Ascending aorta (tissue), 2 donors: ENCODE measurements at places on chromosomes 11 and 22. TPM values are rescaled to one million over a fixed set of nuclear protein-coding genes. Genes with fewer than 3 reads are reported as not detected.
A peak's percentile ranks its signal among the peaks of the same experiment; 100 is the strongest.

DNA sequence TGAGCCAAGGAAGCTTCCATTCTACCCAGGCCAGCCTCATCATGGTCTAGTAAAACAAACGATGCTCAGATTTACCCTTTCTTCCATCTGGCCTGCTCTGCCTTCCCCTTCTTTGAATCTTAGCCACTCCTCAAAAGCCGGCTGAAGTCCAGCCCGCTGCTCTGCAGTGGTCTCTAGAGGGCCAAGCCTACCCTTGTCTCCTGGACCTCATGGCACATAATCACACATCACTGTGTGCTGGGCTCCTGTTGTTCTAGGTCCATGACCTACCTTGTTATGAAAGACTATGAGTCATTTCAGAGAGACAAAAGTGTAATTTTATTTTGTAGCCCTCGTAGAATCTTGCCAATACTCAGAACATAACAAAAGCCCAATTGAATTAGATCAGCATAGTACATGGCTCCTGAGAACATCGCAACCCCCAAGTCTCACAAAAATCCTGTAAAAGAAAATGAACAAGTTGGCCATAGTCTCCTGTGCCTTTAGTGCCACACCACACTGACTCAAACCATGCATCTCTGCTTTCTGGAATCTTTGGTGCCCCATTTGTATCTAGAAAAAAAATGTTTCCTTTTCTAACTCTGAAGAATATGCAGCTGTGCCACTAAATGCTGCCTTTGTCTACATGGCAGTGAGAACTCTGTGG is 192.7 kb downstream of the OPCML start:
- H3K4me3 ChIP-seq: no peak overlapping the region
- H3K27me3 ChIP-seq: no peaks in the 10 kb centered on the region
- no peak overlapping the region for H3K27ac ChIP-seq
- no peaks in the 10 kb centered on the region for H3K4me1 ChIP-seq
- H3K36me3 ChIP-seq: no peaks in the 10 kb centered on the region

GRCh38 chr22:26751217-26751616 is 93.8 kb downstream of the MIAT start:
- no peak overlapping the region for H3K27ac ChIP-seq
- no peaks in the 10 kb centered on the region for H3K36me3 ChIP-seq
- H3K4me3 ChIP-seq: no peak overlapping the region
- peak; percentile 34 for DNase-seq
- no peaks in the 10 kb centered on the region for H3K27me3 ChIP-seq

GRCh38 chr22:24510637-24511625 is 15.8 kb downstream of the UPB1 start:
- H3K27me3 ChIP-seq: no peaks in the 10 kb centered on the region
- no peak for DNase-seq
- no peak overlapping the region for H3K27ac ChIP-seq
- H3K4me1 ChIP-seq: no peaks in the 10 kb centered on the region
- no peaks in the 10 kb centered on the region for H3K36me3 ChIP-seq

DNA sequence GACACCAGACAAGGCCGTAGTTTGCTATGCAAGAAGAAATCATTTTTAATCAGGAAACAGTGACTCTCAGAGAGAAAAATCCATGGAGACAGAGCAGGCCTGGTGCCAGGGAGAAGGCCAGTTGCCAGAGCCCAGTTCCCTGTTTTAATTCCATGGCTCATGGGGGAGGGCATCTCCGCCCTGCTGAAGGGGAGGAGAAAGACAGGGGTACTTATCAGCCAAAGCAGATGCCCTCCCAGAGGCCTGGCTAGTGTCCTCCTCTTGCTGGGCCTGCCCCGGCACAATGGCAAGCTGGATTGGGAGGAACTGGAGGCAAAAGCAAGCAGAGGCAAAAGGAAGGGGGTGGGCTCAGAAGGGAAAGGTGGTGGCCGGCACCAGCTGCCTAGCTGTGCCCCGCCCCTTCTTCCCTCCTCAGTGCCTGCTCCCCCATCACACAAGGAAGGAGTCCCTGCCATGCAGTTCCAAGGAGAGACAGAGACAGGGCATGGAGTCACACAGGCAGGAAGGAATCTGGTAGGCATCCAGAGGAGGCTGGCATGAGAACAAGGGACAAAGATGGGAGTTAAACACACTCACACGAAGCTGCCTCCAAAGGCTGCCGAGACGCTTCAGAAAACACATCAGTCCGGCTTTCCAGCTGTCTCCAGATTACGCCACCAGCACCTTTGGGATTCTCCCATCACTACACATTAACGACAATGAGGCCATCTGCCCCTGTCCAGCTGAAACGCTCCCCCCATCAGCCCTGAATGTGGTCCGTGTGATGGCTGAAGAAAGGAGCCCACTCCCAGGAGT is 591.8 kb downstream of the BUD13 start:
- H3K4me1 ChIP-seq: no peaks in the 10 kb centered on the region
- H3K36me3 ChIP-seq: no peaks in the 10 kb centered on the region
- H3K27ac ChIP-seq: no peak overlapping the region
- H3K4me3 ChIP-seq: no peak overlapping the region

DNA sequence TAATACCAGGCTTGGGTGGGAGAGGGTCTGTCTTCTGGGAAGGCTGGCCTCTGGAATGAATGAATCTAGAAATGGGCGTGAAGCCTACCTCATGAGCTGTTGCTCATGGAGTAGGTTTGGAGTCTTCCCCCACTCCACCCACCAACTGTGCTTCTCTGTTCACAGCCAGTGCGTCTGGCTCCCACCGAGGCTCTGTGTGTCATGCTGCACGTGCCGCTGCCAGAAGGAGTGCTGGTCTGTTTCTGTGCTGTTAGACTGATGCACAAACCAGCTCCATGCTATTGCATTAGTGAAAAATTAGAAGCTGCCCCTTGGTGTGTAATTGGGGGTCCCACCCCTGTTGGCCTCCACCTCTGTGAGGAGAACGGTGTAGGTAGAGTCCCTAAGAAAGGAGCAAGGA is 132.3 kb upstream of the PARVA start:
- no peak overlapping the region for H3K4me3 ChIP-seq
- H3K4me1 ChIP-seq: peaks cover 81% of the 10 kb centered on the region
- no peak for DNase-seq
- H3K36me3 ChIP-seq: peaks cover 89% of the 10 kb centered on the region

DNA sequence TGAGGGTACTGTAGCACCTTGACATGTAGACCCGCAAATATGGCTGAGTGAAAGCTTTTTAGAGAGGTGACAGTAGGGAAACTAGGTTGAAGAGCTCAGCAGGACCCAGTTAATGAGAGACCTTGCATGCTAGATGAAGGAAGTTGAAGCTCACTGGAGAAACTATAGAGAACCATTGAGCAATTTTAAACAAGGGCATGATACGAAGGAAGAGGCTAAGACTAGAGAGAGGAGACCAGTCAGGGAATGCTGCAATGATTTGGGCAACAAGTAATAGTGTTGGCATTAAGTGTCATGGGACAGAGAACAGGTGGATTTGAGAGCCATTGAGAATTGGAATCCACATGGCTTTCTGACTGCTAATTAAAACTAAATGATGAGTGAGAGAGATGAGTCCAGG is 4.1 kb downstream of the OLFML1 start:
- no peak overlapping the region for H3K4me3 ChIP-seq
- peaks cover 2% of the 10 kb centered on the region for H3K4me1 ChIP-seq
- H3K36me3 ChIP-seq: no peaks in the 10 kb centered on the region
- no peak overlapping the region for H3K27ac ChIP-seq
- DNase-seq: no peak
- no peaks in the 10 kb centered on the region for H3K27me3 ChIP-seq

GRCh38 chr11:57662893-57663292 is 5.0 kb upstream of the ZDHHC5 start:
- no peaks in the 10 kb centered on the region for H3K4me1 ChIP-seq
- no peak for DNase-seq
- peaks cover 28% of the 10 kb centered on the region for H3K36me3 ChIP-seq
- no peaks in the 10 kb centered on the region for H3K27me3 ChIP-seq
- H3K4me3 ChIP-seq: no peak overlapping the region
- no peak overlapping the region for H3K27ac ChIP-seq

DNA sequence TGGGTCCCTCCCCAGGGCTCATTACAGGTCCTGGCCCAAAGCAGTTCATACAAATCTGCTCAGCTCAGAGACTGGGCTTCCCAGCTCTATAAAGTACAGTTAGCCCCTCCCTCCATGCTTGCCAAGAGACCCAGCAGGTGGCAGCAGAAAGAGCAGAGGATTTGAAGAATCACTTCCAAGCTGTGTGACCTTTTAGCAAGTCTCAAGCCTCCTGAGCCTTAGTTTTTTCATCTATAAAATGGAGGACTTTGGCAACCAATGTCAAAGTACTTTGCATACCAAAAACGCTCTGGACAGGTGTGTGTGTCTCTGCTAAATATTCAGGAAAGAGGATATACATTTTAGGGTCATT is 26.6 kb downstream of the RELT start:
- DNase-seq: no peak
- H3K27ac ChIP-seq: no peak overlapping the region
- no peak overlapping the region for H3K4me3 ChIP-seq
- H3K36me3 ChIP-seq: peaks cover 6% of the 10 kb centered on the region

GRCh38 chr11:2103668-2104523 is 35.3 kb downstream of the IGF2 start:
- H3K4me3 ChIP-seq: no peak overlapping the region
- DNase-seq: no peak
- H3K36me3 ChIP-seq: no peaks in the 10 kb centered on the region

- H3K27ac ChIP-seq: peak overlapping the region; percentile 86
- no peaks in the 10 kb centered on the region for H3K27me3 ChIP-seq
- H3K4me1 ChIP-seq: peaks cover 35% of the 10 kb centered on the region
- H3K4me3 ChIP-seq: no peak overlapping the region
- DNase-seq: no peak
These were observed 7.7 kb upstream of the MN1 start for GRCh38 chr22:27809226-27809603.

DNA sequence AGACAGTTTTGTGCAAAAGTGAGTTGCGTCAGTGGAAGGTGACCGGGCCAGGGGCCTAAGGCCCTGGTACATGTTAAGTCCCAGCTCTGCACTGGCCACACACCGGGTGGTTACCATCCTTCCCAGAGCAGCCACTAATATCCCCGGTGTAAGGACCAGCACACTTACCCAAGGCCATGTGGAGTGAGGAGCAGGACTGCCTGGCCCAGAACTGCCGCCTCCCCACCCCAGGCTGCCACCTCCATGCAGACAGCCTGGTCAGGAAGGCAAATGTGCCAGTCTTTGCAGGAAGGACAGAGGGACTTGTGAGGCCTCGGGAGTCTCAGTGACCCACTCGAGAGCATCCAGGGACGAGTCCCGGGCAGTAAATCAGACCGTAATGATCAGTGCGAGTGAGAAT is 102.9 kb downstream of the MORC2 start:
- H3K4me1 ChIP-seq: no peaks in the 10 kb centered on the region
- H3K27ac ChIP-seq: no peak overlapping the region
- DNase-seq: peak; percentile 8
- H3K27me3 ChIP-seq: no peaks in the 10 kb centered on the region
- H3K36me3 ChIP-seq: no peaks in the 10 kb centered on the region

DNA sequence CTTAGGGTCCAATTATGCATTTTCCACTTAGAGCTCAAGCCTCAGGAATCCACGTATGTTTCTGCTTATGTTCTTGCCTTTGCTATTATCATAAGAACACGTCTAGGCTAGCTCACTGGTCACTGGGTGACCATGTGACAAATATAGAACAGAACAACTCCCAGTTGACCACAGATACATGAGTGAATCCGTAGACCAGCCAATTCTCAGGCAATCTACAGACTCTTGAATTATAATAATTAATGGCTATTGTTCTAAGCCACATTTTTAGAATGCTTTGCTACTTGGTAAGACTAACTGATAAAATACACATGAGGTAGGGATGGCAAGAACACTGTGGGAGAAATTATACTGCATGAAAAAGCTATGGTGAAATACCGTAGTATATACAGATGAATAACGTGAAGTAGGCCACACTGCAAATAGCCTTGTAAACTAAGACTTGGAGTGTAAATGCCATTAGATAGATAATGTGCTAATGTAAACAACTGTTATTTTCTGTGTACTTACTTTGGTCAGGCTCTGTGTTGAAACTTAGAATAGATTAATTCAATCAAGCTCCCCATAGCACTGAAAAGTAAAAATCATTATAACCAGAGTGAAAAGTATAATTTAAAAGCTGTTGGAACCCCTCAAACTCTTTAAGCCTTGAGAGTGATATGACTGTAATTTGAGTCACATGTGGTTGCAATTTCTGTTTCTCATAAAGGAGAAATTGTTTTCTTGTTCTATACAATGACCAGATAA is 366.2 kb upstream of the CCDC179 start:
- no peak overlapping the region for H3K27ac ChIP-seq
- no peak overlapping the region for H3K4me3 ChIP-seq
- H3K27me3 ChIP-seq: no peaks in the 10 kb centered on the region
- H3K4me1 ChIP-seq: no peaks in the 10 kb centered on the region

- no peak overlapping the region for H3K4me3 ChIP-seq
- no peak overlapping the region for H3K27ac ChIP-seq
- H3K36me3 ChIP-seq: no peaks in the 10 kb centered on the region
- no peaks in the 10 kb centered on the region for H3K4me1 ChIP-seq
- DNase-seq: no peak
These were observed 14.9 kb upstream of the MUC2 start for GRCh38 chr11:1059759-1060158.

DNA sequence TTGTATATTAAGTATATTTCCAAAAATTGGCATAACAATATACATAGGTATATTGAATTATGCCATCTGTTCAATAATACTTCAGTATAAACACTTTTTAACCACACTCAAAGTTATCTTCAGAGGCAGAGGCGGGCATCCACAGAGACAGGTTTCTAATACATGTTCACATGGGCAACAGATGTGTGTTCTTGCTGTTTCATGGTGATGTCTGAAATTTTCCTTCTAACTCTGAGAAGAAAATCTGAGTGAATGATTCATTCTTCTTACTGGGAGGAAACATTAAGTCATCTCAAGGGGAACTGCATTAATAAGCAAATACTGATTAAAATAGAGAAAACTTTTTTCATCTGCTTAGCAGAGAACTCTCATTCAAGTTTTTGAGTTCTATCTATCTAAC is 1074.5 kb downstream of the LRRC4C start:
- no peaks in the 10 kb centered on the region for H3K27me3 ChIP-seq
- no peaks in the 10 kb centered on the region for H3K36me3 ChIP-seq
- H3K4me1 ChIP-seq: no peaks in the 10 kb centered on the region

DNA sequence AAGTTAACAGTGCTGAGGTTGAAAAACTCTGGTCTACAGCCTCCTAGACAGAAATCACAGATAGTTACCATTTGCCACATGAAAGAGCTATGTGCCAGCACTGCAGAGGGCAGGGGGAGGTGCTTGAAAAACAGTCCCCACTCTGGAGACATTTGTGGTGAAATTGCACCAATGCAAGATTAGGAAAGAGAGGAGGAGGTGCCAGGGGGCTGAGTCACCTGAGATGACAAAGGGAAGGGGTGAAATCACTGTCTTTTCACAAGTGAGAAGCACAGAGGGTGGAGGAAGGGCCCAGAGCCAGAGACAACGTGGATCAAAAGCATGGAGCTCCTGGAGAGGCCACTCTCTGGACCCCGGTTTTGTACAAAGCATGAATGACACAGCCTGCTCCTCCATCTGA is 196.3 kb downstream of the BUD13 start:
- H3K27ac ChIP-seq: no peak overlapping the region
- DNase-seq: no peak
- no peak overlapping the region for H3K4me3 ChIP-seq

PHLDB1 gene
- 200 TPM for total RNA-seq

GPR83 gene
- total RNA-seq: not detected
